ENCODE measurements at places on chromosomes 4 and X.

- DNase-seq = no peak
These were observed 22.5 kb downstream of the HNRNPH2 start for GRCh38 chrX:101430457-101431078.

GRCh38 chr4:38957893-38958292 is 74.3 kb downstream of the TMEM156 start:
- no peak for DNase-seq

DNA sequence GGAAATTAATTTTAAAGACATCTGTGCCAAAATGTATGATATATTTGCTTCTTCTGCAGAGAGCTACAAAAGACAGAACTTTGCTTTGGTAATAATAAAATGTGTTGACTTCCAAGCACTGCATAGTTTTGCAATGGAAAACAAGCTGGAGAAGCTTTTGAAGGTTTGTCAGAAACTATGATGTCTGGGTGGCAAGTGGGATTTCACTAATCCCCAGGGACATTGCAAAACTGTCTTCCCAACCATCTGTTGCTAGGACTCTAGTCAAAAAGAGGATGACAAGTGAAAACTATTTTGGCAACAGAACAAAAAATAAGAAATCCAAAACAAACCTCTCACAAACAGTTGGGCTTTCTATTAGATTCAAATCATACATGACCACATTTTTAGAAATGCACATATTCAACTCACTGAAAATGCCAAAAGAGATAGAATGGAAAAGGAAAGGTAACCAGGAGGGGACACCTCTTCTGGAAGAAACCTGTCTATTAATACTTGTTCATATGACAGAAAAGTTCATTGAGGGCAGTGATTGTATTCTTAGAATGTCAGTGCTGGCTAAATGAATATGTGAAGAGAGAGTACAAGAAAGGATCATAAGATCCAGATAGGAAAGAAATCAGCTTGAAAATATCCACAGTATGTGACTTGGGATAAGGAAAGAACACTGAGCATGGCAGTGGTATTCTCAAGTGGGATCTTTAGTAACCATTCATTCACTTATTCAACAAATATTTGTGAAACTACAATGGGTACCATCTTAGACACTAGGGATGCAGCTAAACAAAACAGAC is 228.0 kb downstream of the RASL11B start:
- DNase-seq = peak; percentile 76

DNA sequence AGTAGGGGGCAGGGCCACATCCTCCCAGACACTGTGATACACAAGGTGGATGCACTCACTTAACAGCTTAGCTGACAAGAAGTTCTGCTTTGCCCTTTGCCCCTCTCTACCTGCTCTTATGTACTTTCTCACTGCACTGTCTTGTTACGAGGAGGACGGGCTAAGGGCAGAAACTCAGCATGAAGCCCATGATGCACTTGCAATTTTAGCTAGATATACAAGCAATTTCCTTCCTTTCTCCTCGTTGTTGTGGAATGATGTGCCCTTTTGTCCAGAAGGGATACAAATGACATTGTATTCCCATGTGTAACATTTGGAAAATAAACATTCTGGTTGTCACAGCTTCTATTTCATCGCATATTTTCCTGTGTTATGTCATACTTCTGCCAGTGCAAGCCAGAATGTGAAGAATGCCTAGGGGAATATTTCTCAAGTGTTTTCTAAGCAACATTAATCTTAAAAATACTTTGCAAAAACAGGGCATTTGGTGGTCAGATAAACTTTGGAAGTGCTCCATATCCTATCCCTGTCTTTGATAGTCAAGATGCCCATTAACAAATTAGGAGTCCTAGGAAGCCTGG is 47.2 kb downstream of the MAOA start:
- DNase-seq = peak; percentile 29

GRCh38 chr4:42628740-42629139 is 28.2 kb downstream of the ATP8A1 start:
- DNase-seq = no peak

GRCh38 chrX:118212817-118213183 is 96.2 kb upstream of the KLHL13 start:
- no peak for DNase-seq

GRCh38 chr4:36610628-36611027 is 329.2 kb downstream of the DTHD1 start:
- no peak for DNase-seq

DNA sequence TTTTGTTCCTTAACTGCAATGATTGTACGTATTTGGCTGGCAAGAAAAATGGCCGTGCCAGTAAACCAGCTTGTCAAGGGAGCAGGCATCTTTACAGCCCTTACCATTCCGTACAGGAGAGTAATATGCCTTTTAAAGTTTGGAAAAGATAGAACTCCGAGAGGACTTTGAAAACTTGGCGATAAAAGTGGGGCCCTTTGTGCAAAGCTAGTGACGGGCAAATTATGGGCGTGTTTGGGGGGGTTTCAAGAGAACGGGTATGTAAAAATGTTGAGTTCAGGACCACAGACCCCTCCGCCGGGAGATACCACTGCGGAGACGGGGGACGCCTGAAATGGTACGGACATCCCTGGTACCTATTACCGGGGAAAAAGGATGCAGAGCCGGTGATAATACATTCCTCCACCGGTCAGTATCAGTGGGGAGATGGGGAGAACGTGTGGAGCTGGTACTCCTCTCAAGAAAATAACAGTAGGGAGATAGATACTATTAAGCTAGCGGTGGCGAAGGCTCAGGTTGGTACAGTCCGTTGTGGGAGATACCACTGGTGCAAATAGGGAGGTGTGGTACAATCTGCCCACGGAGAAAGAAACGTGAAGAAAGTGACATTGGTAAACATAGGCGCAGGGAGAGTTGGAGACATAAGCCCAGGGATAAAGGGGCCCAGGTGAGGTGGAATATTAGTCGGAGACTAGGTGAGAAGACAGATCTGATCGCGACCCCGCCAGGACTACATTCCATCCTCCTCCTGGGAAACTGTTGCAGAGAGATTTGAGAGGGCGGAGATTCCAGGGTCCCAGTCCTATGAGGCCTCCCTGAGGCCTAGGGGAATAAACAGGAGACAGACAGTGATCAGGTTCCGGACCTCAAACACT is 14.5 kb downstream of the SPACA5 start:
- DNase-seq = peak; percentile 49

GRCh38 chr4:68368691-68369131 is 18.8 kb upstream of the YTHDC1 start:
- DNase-seq = peak; percentile 83

GRCh38 chrX:54180403-54180802 is 2.7 kb downstream of the FAM120C start:
- DNase-seq = no peak

- no peak for DNase-seq
These were observed 2.7 kb downstream of the SPON2 start for GRCh38 chr4:1169691-1170096.

- no peak for DNase-seq
These were observed 17.0 kb downstream of the SLC9B1 start for GRCh38 chr4:103002551-103002950.

DNA sequence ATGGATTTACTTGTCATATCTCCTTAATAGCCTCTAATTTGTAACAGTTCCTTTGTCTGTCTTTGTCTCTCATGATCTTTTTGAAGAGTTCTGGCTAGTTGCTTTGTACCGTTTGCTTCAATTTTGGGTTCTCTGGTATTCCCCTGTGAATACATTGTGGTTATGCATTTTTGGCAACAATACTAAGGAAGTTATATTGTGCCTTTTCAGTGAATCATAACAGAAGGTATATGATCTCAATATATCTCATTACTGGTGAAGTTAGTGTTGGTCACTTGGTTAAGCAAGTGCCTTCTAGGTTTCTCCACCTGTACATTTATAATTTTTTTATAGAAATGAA is 48.6 kb downstream of the DCLK2 start:
- DNase-seq = no peak

GRCh38 chr4:142697320-142697719 is 148.8 kb downstream of the INPP4B start:
- no peak for DNase-seq

All from GM04503 (cell line).